ENCODE measurements at places on chromosomes 6 and 20.
A peak's percentile ranks its signal among the peaks of the same experiment; 100 is the strongest.

GRCh38 chr6:82971877-82972460 is 93.7 kb downstream of the UBE3D start:
- DNase-seq = peak; percentile 61

GRCh38 chr20:58393299-58393698 is 4.3 kb downstream of the VAPB start:
- DNase-seq = peak; percentile 57

DNA sequence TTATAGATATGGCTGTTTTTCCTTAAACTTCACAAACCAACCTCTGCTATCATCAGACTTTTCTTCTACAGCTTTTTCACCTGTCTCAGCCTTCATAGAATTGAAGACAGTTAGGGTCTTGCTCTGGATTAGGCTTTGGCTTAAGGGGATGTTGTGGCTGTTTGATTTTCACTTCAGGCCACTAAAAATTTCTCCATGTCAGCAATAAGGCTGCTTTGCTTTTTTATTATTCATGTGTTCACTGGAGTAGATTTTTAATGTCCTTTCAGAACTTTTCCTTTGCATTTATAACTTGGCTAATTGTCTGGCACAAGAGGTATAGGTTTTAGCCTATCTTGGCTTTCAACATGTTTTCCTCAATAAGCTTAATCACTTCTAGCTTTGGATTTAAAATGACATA is 392.6 kb downstream of the RFPL4B start:
- no peak for DNase-seq

DNA sequence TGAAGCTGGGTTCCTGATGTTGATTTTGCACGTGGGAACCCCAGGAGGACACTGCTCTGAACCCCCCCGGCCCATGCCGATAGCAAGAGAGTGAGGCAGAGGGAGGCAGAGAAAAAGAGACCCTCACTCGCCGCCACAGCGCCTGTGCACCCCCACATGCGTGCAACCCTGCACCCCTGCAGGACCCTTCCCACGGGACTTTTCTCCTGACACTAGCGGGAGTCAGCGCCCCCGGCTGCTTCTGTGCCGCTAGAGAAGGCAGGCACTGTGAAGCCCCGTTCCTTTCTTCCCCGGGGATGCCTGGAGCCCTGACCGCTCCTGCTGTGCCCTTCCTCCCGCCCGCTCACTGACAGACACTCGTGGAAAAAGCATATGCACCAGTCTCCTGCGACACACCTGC is 67.4 kb downstream of the GMPR start:
- DNase-seq = no peak

DNA sequence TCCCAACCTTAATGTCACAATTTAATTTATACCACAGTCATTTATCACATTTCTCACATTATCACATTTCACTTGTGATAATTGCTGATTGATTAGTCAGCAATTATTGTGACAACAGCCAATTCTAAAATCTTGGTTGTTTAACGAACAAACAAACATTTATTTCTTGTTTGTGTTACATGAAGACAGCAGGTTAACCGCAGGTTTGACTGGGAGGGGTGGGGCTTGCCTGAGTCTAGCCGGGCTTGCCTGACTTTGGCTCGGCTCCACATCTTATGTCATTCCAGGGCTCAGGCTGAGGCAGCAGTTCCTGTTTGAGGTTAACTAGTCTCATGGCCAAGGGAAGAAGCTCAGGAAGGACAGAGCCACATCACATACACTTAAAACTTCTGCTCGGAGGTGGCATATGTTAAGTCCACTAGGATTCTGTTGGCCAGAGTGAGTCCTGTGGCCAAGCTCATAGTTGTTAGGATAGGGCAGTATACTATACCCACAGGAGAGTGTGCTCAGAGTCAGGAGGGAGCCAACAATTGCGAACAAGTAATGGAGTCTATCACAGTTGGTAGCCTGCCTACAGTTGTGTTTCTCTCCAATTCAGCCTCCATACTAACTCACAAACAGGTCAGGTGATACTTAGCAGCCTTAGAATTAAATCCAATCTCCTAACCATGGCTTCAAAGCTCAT is 90.0 kb upstream of the IFNGR1 start:
- DNase-seq = peak; percentile 73

Measured in fibroblast of mammary gland (primary cell).